Activated CD8-positive, alpha-beta memory T cell treated with anti-CD3 and anti-CD28 coated beads for 48 hours (primary cell): ENCODE measurements at places on chromosomes 1 and 21.

GRCh38 chr1:113253187-113253586 is 137.1 kb upstream of the MAGI3 start:
- DNase-seq, result no peak

DNA sequence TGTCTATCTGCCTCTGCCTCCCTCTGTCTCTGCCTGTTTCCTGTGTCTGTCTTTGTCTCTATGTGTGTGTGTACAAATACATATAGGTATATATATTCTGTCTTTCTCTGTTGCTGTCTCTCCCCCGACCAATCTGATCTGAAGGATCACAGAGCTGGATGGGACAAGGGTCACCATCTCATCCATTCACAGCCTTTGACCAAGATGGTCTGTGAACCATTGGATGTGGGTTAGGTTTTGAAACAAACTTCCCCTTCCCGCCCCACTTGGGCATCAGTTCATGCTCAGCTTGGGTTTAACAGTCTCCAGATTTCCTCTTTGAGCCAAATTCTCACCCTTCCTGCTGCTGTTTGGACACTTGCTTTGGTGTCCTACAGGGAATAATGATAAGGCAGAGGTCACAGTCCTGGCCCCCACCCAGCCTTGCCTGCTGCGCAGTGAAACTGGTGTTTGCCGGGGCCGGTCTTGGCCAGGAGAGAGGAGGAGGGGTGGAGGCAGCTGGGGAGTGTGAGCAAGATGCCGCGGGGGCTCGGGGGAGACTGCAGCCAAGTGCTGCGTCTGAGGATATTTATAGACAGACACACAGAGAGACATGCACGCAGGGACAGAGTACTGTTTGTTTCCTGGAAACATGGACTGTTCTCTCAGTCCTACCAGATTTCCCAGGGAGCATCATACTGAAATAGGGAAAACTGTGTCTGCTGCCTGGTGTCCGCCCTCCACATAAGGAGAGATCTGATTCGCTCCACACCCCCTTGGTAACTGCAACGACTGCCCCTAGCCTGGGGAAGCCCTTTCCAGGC is 27.0 kb upstream of the BTG2 start:
- DNase-seq, result no peak

DNA sequence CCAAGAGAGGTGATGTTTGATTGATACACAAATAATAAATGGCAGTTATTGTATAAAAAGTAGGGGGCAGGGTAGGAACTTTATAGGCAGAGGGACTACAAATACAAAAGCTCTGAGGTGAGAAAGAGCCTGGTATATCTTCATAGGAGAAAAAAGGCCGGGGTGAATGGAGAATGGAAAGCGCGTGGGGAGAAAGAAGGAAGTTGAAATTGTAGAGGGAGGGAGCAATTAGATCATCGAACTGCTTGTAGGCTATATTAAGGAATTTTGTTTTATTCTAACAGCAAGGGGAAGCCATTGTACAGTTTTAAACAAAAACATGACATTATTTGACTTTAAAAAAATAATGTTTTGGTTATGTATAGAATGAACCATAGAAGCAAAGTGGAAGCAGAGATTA is 147.4 kb downstream of the PDE4B start:
- DNase-seq, result no peak

DNA sequence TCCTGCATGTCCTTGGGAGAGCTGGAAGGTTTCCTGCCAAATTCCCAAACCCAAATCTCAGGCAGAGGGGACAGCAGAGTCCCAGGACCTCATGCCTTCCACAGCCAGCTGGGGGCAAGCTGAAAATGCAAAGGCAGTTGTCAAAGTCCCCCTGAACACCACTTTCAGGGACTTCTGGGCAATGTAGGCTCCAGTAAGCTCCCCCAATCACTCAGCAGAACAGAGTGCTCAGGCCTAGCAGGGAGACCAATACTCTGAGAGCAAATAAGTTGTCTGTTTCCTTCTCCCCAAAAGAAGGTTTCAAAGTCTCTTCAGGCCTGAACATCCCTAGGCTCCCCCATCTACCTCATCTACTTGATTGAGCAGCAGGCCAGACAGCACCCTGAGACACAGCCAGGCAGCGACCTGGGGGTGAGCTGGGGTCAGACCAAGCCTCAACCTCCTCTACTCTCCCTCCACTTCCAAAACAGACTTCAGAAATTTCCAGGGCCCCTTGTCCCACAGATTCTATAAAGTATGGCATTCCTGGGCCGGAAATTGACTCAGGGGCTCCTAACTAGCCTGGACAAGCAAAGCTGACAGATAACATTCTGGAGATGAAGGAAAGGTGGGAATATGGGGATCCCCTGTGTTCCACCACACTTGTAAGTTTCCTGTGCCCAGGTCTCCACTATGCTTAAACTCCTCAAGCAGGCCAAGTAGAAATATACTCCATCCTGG is 1.9 kb downstream of the SLC9A1 start:
- no peak for DNase-seq

DNA sequence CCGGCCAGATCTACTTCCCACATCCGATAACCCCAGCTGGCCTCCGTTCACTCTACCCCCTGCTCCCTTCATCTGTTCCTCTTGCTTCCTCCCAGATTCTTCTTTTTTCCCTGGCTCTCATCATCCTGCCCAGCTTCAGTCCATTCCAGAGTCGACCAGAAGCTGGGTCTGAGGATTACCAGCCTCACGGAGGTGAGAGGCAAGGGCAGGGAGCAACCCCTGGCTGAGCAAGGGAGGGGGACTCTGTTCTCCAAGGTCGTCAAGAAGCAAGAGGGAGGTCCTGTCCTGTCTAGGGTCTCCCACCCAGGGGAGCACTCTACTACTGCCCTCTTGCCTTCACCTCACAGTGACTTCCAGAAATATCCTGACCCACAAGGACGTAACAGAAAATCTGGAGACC is 3.9 kb downstream of the JTB start:
- DNase-seq, result no peak

- DNase-seq, result no peak
Measured at GRCh38 chr1:232695621-232696385, 65.9 kb upstream of the SIPA1L2 start.

GRCh38 chr1:77540501-77541161 is 141.8 kb downstream of the ZZZ3 start:
- no peak for DNase-seq

DNA sequence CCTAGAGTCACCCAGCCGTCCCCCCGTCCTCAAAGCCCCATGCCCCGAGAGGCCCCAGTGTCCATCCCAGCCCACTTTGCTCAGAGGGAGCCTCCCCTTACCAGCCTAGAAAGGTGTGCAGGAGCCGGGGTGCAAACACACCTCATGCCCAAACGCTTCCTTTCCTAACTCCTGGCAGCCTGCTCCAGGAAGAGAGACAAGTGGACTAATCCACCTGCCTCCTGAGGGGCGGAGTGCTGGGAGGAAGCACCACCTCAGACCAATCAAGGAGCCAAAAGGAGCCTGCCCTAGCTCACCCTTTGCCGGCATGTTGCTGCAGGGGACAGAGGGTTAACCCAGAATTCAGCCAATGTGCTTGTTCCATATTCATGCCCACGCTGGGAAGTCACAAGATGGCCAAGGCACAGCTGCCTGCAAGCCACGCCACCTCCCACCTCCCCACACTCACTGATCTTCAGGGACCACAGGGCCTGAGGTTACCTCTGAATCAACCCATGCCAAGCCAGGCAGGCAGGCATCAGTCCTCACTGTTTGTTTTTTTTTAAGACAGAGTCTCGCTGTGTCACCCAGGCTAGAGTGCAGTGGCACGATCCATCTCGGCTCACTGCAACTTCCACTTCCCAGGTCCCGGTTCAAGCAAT is 27.8 kb downstream of the PLEKHA6 start:
- no peak for DNase-seq

GRCh38 chr1:193348769-193349535 is 162.5 kb upstream of the B3GALT2 start:
- no peak for DNase-seq

- DNase-seq, result peak; percentile 54
Measured at GRCh38 chr21:46052703-46053651, 44.9 kb upstream of the COL6A2 start.

DNA sequence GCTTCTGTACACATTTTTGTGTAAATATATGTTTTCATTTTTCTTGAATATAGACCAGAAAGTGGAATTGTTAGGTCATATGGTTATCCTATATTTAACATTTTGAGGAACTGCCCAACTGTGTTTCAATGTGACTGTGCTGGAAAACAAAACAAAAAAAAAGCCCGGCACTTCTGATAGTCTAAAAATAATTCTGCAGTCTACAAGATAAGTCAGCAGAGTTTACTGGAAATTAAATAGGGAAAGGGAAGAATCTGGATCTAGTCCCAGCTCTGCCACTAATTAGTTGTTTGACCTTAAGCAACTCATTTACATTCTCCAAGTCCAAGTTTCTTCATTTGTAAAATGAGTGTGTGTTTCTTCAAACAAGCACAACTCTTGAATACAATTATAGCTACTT is 869.1 kb upstream of the B3GALT2 start:
- DNase-seq, result no peak

- DNase-seq, result no peak
Measured at GRCh38 chr21:44286716-44287632, 1.3 kb downstream of the AIRE start.

- DNase-seq, result no peak
Measured at GRCh38 chr1:27522432-27523336, 32.7 kb upstream of the WASF2 start.

DNA sequence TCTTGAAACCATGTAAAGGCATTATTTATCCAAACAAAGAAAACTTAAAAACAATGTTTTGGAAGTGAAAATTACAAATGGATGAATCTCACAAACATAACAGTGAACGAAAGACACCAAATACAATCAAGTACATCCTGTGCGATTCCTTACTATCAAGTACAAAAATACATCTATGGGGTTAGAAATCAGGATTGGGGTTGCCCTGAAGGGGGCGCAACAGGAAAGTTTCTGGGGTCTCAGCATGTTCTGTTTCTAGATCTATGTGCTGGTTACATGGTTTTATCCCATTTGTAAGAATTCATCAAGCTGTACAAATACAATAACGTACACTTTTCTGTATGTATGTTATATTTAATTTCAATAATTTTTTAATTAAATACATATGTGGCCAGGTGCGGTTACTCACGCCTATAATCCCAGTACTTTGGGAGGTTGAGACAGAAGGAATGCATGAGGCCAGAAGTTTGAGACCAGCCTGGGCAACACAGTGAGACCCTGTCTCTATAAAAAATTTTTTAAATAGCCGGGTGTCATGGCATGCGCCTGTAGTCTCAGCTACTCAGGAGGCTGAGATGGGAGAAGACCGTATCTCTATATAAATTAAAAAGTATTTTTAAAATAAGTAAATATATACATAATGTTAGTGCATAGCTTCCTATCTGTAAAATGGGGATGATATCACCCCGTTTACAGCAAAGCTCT is 121.5 kb upstream of the SOD1 start:
- DNase-seq, result no peak

DNA sequence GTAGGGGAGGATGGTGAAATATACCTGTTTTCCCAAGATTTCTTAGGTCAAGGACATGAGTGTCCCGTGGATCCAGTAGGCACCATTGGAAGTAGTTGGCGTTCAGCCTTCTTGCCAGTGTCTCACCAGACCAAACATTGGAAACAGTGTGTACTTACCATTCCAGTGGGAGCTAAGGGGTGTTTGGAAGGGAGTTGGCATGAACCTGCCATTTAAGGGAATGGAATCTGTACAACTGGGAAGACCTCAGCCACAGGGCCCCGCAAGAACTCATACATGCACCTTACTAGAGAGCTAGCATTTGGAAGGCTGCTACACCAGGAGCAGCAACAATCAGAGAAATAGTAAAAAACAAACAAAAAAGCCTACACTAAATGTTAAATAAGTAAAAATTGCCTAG is 12.7 kb downstream of the ATP5PF start:
- DNase-seq, result no peak

DNA sequence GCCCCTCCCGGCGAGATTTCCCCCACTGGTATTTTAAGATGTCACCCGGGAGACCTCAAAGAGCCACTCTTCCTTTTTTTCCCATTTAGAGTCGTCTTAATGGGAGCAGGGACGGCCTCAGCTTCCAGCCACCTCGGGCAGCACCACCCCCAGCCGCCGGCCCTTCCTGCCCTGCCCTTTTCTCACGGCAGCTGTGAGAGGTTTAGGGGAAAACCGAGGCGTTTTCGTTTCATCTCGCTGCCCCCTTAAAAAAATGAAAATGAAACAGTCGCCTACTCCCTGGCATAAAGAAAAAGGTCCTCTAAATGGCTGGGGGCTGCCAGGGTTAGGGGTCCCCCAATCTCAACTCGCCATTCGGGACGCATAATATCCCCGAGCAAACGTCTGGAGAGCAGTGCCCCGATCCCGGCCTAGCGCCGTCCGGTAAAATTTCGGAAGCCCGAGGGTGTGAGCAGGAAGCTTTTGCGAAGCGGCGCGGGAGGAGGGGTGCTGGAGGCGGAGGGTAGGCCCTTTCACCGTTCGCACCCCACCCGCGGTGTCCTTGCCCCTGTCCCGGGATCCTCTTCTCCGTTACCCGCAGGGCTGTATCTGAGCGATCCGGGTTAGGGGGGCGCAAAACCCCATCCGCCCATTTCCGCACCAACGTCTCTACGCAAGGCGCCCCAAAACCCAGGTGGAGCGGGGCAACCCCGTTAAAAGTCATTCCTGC is 1.2 kb downstream of the RUNX3 start:
- no peak for DNase-seq

DNA sequence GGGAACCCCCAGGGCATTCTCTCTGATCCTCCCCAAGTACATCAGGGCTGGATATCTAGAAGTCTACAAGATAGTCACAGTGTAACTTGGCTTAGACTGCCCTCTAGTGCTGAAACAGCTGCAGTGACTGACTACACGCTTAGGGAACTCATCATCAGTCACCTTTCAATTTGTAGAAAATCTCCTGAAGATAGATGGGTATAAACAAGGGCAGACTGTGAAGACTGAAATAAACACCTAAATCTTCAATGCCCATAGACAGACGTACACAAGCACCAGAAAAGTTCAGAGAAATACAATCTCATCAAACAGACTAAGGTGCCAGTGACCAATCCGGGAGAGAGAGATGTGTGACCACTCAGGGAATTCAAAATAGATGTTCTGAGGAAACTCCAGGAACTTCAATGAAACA is 46.6 kb downstream of the PACC1 start:
- no peak for DNase-seq

- DNase-seq, result no peak
Measured at GRCh38 chr1:223233019-223233409, 90.0 kb upstream of the TLR5 start.

- DNase-seq, result no peak
Measured at GRCh38 chr21:34649400-34649799, 19.4 kb upstream of the CLIC6 start.

GRCh38 chr1:208393826-208394225 is 149.6 kb upstream of the PLXNA2 start:
- DNase-seq, result no peak
